PC-9 (cell line): ENCODE measurements at places on chromosomes 6 and 20. TPM values are rescaled to one million over a fixed set of nuclear protein-coding genes. Genes with fewer than 3 reads are reported as not detected.

PBOV1 gene
- total RNA-seq: not detected in 2 replicates

RFX6 gene
- not detected in 2 replicates for total RNA-seq

ETV7 gene
- 0.57 and 0.83 TPM in 2 replicates for total RNA-seq

CGA gene
- total RNA-seq: not detected in 2 replicates

SIRPG gene
- total RNA-seq: 2.1 TPM in 2 replicates

MEI4 gene
- total RNA-seq: not detected in 2 replicates

ENPP5 gene
- total RNA-seq: 8.0 and 9.1 TPM in 2 replicates

POPDC3 gene
- total RNA-seq: 14.8 and 24.2 TPM in 2 replicates

PLG gene
- not detected in 2 replicates for total RNA-seq

PRSS35 gene
- not detected in 2 replicates for total RNA-seq
